NCI-H2107 (cell line): ENCODE measurements at places on chromosomes 2 and 18.

DNA sequence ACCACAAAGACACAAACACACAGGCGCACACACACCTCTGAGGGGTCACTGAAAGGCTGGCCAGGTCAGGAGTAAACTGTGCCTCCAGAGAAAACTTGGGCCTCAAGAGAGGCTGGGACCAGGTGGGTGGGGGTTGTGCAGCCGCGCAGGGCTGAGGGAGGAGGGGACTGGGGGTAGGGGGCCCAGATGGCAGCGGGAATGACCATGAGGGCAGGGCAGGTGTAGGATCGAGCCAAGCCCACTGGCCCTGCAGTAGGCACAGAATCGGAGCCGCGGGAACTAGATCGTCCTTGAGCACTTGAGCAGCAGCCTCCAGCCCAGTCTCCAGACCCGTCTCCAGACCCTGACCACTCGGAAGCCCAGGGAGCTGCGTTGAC lies 36.8 kb downstream of the ANKMY1 start:
- no peak for DNase-seq

DNA sequence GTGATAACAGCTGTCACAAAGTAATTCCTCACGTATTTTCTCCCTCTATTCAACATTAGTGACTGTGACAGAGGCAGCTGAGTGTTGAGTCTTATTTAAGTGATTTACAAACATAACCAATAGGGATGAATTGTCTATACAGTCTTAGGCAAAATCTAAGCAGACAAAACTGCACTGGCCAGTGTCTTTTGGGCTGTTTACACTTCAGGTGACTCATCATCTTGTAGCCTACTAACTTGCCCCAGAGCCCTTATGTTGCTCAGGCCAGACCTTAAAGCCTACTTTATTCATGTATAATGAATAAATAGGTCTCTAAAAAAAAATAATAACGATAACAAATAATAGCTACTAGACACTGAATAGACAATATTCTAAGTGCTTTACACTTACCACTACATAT lies 17.2 kb downstream of the THOC1 start:
- DNase-seq, result no peak

DNA sequence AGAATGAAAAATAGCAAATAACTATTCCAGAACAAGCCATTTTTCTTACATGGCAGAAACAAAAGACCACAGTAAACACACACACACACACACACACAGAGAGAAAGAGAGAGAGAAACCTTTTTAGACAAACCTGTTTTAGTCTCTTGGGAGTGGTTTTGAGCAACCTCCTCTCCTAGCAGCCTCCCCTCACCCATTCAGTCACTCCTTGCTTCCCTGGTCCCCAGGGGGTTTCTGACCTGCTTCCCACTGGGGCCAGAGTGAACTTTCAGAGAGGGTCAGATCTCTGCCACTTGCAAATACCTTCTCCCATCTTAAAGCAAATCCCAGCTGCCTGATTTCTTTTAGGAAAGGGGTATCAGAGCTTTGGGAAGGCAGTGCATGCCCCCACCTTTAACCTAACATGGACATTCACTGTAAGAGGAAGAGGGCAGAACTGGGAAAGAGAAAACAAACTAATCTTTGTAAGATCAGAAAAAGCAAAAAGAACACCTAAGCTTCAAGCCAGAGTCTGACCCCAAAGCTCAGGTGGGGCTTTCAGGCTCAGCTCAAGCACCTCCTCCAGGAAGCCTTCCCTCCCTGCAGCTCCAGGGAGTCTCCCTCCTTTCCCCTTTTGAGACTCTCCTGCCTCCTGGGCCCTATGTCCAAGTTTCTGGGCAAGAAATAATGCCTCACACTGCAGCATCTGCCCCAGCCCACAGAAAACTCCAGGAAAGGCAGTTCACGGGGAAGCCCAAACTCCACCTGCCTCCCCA lies 2.7 kb downstream of the SDC1 start:
- DNase-seq, result no peak

DNA sequence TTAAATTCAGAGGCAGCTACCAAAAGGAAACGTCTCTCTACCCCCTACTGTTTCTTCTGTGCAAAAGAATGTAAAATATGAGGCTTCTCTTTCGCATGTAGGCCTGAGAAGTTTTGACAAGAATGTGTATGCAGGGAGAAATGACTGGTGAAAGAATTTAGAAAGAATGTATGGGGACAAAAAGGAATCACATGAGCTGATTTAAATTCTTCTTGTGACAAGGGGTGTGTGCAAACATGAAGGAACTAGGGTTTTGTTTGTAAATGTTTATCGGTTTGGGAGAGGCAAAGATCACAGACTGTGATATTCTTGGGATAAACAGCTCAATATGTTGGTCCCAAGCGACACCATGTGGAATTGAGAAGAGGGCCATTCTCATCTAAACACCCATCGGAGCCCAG lies 345.2 kb upstream of the VRK2 start:
- no peak for DNase-seq

DNA sequence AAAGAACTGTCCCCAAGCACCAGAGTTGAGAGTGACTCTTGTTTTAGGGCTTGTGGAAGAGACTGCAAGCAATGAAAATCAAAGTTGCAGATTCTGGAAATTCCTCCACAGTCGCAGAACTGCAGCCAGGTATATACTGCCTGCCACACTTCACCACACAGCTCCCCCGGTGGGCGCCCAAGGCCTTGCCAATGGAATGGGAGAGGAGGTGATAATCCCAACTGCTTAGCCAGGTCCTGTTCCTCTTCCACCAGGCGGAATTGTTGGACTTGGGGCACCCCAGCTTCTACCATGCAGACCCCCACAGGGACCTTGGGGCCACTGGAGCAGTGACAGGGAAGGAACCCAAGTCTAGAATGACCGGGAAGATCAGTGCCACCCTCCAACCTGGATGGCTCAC lies 4.8 kb upstream of the PDIA6 start:
- DNase-seq, result no peak

DNA sequence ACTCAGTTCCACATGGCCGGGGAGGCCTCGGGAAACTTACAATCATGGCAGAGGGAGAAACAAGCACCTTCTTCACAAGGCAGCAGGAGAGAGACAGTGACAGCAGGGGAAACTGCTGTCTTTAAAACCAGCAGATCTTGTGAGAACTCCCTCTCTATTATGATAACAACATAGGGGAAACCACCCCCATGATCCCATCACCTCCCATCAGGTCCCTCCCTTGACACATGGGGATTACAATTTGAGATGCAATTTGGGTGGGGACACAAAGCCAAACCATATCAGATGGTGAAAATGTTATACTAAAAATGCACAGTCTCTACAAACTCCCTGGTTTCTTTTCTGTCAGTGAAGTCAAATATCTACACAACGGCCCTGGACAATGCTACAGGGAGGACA lies 9.2 kb downstream of the TMEM18 start:
- no peak for DNase-seq
